ENCODE measurements at places on chromosomes 3 and 15.

DNA sequence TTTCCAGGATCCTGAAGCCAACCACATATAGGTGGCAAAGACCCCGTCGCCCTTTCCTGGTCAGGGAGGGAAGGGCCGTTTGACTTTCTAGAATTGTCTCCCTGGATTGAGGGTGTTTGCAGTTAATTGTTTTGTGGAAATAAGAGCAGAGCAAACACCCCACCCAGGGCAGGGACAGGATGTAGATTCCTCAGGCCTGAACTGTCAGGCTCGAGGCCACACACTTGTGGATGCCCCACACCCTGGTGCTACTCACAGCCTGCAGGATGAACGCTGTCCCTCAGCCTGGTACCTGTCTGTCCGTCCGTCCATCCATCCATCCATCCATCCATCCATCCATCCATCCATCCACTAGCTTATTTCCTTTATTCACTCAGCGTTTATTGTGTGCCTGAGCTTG lies 29.9 kb upstream of the FLNB start:
- no peak for DNase-seq

DNA sequence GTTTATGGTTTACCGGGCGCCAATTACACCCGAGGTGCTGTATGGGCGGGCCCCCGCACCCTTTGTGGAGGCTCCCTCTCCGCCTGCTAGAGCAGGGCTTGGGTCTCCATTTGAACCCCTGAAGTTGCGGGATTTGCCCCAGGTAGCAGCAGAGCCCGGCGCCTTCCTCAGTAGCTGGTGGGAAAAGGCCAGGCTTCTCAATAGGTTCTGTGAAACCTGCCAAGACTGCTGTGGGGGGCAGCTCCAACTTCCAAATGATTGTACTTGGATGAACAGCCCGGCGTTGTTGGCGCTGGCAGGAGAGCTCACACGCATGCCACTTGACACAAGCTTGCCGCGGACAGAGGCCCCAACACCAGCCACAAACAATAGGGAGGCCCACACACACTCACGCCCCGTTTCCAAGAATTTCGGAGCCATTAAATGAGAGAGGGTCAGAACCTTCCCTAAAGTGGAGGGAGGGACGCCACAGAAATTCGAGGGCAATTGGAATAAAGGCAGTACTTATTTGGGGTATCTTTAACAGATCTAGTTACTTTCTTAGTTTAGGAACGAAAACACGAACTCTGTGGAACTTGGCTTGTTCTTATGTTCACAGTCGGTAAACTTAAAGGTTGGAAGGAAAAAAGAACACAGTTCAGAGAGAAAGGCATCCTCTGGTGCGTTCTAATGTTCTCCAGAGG lies 1.4 kb downstream of the EPHB3 start:
- DNase-seq: no peak

GRCh38 chr3:25427942-25428788 lies at the start of gene RARB:
RARB (plus strand) TSS chr3:25428263; CDS start chr3:25428732, 469 bp downstream.
- DNase-seq: peak; percentile 69

DNA sequence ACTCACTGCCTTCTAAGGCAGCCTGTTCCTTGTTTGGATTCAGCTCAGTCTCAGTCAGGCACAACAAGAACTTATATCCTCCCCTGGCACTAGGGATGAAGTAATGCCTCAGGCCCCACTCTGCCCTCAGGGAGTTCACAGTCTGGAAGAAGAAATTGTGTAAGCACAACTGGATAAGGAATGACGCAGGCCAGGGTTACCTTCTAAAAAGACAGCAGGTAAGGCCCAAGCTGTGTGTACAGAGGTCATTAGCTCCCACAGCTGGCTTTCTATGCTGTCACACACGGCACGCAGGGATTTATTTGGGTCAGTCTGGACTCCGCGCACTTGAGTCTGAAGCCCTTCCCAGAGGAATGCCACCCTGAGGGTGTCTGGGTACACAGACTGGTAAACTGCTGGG lies 82.9 kb downstream of the IQSEC1 start:
- no peak for DNase-seq

- DNase-seq: no peak
Observed at GRCh38 chr3:22360970-22361369, 610.0 kb upstream of the ZNF385D start.

DNA sequence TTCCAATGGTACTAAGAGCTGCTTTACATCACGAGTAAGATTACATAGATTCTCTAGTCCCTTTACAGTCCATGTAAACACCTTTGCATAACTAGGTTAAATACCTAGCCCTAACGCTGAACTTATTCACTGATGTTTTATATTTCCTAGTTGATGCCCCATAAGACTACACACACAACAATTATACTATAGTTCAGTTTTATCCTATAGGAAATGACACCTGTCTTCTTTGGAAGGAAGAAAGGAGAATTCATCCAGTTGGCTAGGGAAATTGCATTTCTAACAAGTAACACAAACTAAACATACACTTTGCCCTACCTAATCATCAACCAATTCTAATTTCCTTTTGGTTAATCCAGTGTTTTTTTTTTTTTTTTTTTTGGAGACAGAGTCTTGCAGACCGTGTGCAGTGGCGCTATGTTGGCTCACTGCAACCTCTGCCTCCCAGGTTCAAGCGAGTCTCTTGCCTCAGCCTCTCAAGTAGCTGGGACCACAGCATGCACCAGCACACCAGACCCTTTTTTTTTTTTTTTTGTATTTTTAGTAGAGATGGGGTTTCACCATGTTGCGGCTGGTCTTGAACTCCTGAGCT lies 13.9 kb downstream of the PDE12 start:
- no peak for DNase-seq

DNA sequence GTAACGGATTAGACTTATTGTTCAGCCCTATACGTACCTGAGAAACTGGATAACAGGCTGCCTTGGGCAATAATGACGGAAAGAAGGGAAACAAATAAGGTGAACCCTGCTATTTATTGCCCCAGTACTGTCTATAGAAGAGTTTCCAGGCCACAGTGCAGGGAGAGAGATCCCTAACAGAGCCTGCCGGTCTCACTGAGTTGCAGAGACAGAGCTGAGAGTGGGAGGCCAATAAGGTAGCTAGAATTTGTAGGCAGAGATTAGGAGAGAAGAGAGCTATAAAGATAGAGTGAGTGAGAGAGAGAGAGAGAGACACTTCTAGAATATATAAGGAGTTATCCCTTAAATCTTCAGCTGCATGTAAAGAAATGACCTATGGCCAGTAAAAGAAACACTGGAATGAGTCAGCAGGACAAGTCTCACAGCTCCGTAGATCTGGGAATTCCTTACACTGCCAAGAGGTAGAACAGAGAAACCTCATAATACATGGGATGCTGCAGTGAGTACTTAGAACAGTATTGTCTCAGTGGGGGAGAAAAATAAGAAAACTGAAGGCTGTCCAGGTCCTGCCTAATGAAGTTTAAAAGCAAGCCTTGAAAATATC lies 51.8 kb downstream of the ST3GAL6 start:
- no peak for DNase-seq

DNA sequence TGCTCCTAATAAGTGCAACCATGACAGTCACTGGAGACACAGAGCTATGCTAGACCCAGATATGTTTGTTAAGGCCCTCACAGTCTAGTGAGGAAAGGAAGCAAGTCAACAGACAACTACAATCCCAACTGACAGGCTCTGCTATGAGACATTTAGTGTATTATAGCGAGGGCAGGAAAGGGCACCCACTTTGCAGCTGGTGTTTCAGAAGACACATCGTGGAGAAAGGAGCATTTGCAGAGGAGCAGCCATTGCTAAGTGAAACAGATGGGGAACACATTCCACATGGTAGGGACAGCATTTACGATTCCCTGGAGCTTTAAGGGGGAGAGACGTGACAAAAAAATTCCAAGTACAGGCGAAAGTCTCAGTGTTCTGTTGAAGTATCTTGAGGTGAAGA lies 685.6 kb downstream of the AGBL1 start:
- DNase-seq: no peak

- no peak for DNase-seq
Observed at GRCh38 chr15:81222007-81222406, 25.3 kb downstream of the IL16 start.

DNA sequence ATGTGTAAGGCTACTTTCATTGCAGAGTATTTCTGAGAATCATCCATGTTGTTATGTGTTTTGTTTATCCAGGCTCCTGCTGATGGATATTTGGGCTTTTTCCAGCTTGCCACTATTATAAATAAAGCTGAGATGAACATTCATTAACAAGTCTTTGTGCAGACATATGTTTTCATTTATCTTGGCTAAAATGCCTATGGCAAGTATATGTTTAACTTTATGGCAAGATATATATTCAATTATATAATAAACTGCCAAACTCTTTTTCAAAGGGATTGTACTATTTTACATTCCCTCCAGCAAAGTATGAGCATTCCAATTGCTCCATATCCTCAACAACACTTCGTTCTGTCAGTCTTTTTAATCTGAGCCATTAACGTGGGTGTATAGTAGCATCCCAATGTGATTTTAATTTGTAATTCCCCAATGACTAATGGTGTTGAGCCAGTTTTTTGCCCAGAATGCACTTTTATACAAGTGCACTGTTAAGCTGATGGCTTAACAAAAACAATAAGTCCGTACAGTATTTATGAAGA lies 452.4 kb downstream of the SHQ1 start:
- no peak for DNase-seq

DNA sequence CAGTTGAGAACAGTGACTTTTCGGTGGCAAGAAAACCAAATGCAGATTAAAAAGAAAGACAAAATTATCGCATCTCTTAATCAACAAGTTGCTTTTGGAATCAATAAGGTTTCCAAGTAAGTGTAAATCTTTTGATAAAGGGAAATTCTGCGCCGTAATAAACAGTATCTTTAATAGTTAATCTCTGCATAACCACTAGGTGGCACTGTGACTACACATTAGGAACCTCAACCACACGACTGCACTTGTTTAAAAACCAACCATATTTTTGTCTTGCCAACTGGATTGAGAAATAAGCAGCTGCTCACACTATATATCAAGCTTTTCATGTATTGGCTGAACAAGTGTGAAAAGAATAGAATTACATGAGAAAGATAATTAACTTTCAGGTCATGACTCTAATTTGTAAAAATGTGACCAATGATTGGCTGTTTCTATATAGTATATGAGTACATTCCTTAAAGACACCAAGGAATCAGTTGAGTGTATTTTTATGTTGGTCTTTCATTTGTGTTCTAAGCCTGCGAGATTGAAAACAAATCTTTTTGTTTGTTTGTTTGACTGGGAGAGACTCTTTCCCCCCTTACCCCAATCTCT lies 72.7 kb downstream of the DZIP3 start:
- DNase-seq: peak; percentile 20

GRCh38 chr15:77327168-77327567 lies 92.7 kb downstream of the PEAK1 start:
- DNase-seq: no peak

DNA sequence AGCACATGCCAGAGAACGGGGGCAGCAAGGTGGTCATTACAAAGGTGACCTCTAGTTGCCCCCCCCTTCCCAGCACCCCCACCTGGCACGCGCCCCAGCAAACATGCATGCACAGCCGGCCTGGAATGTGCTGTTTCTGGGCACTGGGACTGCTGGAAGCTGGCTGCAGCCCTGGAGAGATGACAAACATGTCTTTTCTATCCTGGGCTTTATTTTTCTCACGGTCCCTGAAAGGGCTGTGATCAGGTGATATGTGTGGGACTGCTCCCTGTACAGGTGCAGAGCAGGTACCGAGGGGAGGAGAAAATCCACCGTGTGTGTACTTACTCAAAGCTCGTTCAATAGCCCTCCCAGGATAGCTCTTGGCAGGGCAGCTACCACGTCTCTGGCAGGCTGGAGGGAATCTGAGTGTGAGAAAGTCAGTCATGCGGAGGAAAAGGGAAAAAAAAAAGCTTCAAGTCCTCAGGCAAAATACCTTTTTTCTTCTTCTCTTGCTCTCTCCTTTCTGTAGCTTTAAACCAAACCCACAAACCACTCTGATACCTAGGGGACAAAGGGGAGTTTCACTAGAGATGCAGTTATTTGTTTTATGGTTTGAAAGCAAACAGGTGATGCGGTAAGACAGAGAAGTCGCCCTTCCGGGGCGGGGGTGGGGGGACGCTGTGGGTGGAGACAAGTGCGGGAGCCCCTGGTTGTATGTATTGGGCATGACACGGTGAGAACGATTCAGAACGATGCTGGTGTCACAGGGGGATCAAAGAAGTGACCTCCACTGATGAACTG lies 5.0 kb upstream of the HES1 start:
- no peak for DNase-seq

- no peak for DNase-seq
Observed at GRCh38 chr15:79211481-79211880, 71.0 kb upstream of the ANKRD34C start.

GRCh38 chr3:190224863-190225692 lies 97.2 kb downstream of the CLDN1 start:
- DNase-seq: peak; percentile 18
